ENCODE measurements at places on chromosomes 5 and 9.

GRCh38 chr9:127303830-127304229 is 39.3 kb downstream of the GARNL3 start:
- no peak for DNase-seq

DNA sequence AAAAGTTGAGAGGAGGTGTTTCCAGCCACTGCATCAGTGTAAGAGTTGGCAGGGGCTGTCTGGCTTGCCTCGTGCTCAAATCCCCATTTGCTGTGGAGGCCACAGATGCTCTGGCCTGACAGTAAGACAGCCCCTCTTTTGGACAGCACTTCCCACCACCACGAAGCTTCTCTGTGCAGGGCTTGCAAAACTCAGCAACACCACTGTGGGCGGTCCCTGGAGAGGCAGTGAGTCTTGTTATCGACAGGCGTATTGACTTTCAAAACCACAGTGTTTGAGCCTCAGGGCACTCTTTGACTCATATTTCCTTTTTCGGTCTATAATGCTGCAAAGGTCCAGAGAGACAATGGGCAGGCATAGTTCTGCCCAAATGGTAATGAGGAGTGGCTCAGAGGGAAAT is 539.5 kb downstream of the EBF1 start:
- DNase-seq = no peak

- DNase-seq = no peak
These were observed 99.2 kb downstream of the CRB2 start for GRCh38 chr9:123455187-123455586.

GRCh38 chr9:123368536-123369153 is 12.6 kb downstream of the CRB2 start:
- no peak for DNase-seq

GRCh38 chr5:109533751-109534272 is 124.0 kb upstream of the PJA2 start:
- DNase-seq = no peak

GRCh38 chr5:126015235-126016181 is 407.7 kb upstream of the GRAMD2B start:
- no peak for DNase-seq

DNA sequence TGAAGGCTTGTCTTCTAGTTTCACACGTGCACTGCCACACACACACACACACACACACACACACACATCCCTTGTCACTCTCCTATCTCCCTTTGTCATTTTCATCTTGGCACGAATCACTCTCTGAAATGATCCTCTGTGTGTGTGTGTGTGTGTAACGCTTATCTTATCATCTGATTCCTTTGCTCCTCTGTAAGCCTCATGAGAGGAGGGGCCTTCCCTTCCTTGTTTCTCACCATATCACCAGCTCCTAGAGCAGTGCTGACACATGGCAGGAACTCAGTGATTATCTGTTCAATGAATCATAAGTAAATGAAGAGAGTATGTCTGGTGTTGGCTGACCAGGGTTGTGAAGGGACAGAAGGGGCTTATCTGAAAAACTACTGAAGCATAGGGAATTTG is 53.3 kb downstream of the PDE4D start:
- DNase-seq = no peak

DNA sequence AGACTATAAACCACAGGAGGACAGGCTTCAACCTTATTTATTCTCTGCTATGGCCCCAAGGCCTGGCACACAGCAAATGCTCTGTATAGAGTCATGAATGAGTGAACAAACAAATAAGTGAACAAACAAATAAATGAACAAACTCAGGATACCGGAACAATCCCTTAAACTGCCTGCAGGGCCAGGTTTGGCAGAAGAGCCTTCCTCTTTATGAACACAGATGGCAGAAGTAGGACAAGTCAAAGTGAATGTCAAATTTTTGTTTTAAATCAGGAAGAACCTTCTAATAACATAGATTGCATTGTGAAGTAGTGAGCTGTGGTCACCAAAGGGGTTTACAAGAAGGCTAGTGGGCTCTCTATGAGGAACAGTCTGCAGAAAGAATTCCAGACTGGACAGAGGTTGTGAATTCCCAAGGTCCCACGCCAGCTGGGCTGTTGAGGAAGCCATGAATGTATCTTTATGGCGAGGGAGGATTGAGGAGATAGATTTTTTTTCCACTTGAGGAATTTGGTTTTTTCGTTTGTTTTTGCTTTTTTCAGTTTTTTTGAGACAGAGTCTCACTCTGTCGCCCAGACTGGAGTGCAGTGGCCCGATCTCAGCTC is 30.3 kb upstream of the STING1 start:
- no peak for DNase-seq

DNA sequence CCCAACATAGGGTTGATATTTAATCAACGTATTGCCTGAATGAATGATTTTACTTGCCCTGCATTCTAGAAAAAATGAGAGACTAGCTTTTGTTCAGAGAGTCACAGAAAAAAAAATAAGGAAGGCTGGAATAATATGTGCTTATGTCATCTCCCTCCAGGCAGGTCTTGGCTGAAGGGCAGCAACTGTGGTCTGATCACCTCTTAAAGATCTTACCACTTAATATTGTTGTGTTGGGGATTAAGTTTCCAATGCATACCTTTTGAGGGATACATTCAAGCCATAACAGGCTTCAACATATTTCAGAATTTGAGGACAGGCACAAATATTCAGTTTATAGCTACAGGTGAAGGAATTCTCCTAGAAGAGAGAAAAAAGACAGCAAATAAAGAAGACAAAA is 157.3 kb upstream of the S1PR3 start:
- no peak for DNase-seq
